Renal cortical epithelial cell (primary cell): ENCODE measurements at places on chromosomes 1 and 21. TPM values are rescaled to one million over a fixed set of nuclear protein-coding genes. Genes with fewer than 3 reads are reported as not detected.
A peak's percentile ranks its signal among the peaks of the same experiment; 100 is the strongest.

GRCh38 chr1:67792103-67792502, 41.2 kb downstream of the GNG12 start:
- peak; percentile 66 for DNase-seq

GRCh38 chr1:237938553-237938952, 47.8 kb upstream of the ZP4 start:
- DNase-seq = no peak

DNA sequence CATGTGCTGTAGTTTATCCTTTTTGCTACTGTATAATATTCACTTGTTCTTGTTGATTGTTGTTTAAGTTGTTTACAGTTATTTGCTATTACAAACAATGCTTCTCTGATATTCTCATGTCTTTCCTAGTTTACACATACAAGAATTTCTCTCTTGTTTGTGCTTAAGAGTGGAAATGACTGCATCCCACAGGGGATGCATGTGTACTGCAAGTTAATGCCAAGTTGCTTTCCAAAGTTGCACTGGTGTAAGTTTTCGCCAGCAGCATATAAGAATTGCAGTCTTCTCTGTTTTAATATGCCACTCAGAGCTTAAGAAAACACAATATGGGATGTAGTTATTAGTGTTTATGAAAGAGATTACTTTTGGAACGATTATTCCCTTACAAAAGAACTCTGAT, 97.7 kb downstream of the NEK7 start:
- no peak for DNase-seq

DNA sequence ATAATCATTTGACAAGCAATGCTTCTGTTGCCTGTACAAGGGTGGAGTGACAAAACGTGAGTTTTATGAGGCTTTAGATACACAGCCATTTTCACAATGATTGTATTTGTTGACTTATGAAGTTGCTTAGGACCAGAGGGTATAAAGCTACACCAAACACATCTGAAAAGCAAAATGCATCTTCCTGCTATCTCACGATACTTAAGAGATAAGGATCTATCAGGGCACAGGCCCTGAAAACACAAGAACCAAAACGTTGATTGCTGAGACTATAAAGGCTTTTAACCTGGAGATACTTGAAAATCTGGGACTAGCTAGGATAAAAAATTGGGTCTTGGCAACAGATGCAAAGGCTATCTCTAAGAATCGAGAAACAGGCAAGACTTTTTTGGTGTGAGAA, 115.7 kb downstream of the SLC5A9 start:
- no peak for DNase-seq

The TNFRSF4 gene
- not detected in 2 replicates for total RNA-seq

The ADGRL4 gene
- 10.9 and 30.7 TPM in 2 replicates for total RNA-seq

The CBS gene
- total RNA-seq = 24.5 and 90.7 TPM in 2 replicates

The TIPRL gene
- 49.7 and 51.1 TPM in 2 replicates for total RNA-seq

The TDRD5 gene
- 0.10 and 0.87 TPM in 2 replicates for total RNA-seq

The CATSPERE gene
- total RNA-seq = 0.17 and 1.8 TPM in 2 replicates

The EFNA3 gene
- total RNA-seq = 1.4 and 2.4 TPM in 2 replicates

The LCE2B gene
- not detected in 2 replicates for total RNA-seq
